ENCODE measurements at places on chromosomes 2 and 18.

DNA sequence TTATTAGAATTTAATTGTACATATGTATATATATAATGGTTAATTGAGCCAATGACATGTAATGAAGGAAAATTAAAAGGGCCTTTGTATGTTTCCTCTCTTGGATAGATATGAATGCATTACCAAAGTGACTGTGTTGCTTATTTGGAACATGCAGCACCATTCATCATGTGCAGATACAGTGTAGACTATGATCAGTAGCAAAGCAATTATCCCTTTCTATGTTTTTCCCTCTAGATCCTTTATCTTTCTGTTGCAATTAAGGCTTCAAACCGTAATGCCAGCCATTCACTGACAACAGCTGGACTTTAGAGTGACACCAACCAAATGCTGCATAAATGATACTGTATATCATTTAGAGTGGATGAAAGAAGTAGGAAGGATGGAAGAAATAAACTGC is 565.2 kb downstream of the NRXN1 start:
- no peak for DNase-seq

DNA sequence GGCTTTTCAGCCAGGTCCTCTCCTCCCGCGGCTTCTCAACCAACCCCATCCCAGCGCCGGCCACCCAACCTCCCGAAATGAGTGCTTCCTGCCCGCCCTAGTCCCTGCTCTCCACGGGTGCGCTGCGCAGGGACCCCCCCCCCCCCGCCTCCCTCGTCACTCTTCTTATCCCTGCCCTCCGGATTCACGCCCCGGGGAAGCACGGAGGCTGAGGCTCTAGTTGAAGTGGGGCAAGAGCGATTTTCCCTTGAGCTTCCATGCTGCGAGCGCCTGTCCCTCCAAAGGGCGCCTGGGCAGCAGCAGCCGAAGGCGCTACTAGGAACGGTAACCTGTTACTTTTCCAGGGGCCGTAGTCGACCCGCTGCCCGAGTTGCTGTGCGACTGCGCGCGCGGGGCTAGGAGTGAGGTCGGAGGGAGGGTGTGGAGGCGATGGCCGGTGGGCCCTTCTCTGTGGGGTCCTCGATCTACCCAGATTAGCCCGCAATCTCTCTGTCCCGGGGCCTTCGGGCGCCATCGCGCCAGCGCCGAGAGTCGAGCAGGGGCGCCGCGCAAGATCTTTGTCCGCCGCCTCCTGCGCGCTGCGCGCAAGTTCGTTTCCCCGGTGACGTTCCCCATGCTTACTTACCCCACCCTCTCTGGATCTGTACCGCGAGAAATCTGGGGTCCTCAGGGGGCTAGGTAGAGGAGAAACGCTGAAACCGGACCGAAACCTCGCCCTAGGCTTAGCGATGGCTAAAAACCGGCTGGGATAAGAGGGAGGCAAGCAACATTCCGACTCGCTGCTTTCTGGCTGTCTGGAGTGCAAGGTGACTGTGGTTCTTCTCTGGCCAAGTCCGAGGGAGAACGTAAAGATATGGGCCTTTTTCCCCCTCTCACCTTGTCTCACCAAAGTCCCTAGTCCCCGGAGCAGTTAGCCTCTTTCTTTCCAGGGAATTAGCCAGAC is 677 bp downstream of the GAD1 start:
- DNase-seq: no peak

GRCh38 chr2:133390156-133390555 is 178.1 kb downstream of the NCKAP5 start:
- no peak for DNase-seq

GRCh38 chr2:231124838-231125568 is at the start of gene HTR2B:
HTR2B (minus strand) TSS chr2:231125042; CDS start chr2:231123764, 1,278 bp downstream.
- DNase-seq: no peak

GRCh38 chr2:138962686-138963085 is 182.5 kb upstream of the NXPH2 start:
- no peak for DNase-seq

DNA sequence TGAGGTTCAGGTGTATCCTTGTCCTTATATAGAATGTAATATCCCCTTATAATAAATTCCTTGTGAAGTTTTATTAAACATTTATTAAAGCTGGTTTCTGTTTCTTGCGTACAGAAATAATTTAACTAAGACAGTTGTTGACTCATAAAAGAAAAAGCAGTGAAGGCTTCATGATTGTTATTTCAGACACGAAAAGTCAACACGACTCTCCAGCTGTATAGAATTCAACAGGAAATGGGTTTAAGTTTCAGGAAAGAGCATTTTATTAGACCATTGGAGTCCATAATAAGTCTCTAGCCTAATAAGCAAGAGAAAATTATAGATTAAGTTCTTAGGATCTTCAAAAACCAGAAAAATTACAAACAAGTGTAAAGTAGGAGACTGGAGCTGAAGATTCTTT is 62.2 kb downstream of the KCNE4 start:
- no peak for DNase-seq

- DNase-seq: no peak
These were observed 111.5 kb upstream of the MEIS1 start for GRCh38 chr2:66323406-66323805.

GRCh38 chr2:58535990-58536389 is 294.9 kb upstream of the FANCL start:
- DNase-seq: no peak

DNA sequence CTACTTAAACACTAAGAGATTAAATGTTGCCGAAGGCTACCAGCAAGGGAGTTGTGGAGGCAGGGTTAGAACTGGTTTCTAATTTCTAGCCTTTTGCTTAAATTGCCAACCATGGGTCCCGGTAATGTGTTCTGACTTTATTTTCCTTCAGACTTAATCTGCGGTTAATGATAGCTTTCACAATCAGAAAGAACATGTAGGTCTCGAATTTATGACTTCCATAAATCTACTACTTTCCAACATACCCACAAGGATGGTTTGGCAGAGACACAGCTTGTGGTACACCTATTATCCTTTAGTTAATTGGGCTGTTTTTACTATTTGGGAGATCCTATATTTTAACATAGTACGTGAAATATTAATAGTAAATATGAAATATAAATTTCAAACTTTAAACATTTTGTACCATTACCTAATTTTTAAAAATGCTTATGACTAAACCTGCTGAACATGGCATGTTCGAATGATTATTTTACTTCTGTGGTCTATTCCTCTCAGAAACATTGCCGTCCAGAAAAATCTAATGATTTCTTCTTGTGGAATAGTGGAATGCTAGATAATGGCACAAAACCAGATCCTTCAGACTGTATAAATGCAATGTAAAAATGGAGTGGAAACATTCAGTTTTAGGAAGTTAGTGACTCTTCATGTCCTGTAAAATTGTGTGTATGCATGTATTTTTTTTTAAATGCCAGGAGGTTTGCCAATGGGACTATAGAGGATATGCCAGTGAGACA is 41.3 kb downstream of the PARD3B start:
- no peak for DNase-seq

- no peak for DNase-seq
These were observed 548.0 kb downstream of the CNTNAP5 start for GRCh38 chr2:124572934-124573634.

DNA sequence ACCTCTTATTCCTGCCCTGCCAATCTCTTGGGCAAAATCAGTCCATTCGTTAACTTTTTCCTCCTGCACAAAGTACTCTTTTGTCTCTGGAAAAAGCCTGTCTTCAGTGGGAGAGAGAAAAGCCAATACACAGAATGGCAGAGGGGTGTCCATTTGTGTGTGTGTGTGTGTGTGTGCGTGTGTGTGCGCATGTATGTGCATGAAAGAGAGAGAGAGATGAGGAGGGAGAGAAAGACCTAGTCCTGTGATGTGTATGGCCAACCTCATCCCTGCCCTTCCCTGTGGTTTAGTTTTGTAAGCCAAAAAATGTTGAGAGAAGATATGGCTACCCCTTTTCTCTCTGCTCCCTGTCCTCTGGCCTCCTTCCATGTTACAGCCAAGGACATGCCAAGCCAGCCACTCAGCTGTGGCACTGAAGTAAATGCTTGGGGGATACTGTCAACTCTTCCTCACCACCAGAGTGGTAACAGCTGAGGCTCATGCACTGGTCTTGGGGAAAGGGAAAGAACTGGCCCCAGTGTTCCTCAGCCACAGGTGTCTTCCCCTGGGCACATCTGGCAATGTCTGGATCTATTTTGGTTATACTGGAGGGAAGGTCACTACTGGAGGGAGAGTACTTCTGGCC is 10.6 kb downstream of the SLC4A5 start:
- no peak for DNase-seq

DNA sequence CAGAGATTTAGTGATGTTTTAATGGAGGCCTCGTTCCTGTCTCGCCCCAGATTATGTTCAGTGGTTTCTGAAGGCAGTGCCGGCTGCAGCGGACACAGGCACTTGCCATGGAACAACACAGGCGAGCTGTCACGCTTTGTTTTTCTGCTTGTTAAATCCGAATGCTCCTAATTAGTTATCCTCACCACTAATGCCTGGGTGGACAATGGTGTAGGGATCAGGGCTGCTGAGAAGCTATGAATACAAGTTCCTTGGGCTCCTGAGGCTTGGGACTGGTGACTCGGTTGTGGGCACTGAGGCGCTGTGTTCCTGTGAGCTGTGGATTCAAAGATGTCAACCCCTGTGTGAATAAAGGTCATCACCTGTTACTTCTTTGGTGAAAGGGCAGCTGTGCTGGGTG is 123.5 kb downstream of the PLEKHM3 start:
- DNase-seq: no peak

- no peak for DNase-seq
These were observed 61.0 kb downstream of the TBC1D8 start for GRCh38 chr2:101089942-101090799.

GRCh38 chr2:171673905-171674304 is 13.4 kb upstream of the DYNC1I2 start:
- DNase-seq: no peak

GRCh38 chr2:136502660-136503059 is 262.7 kb upstream of the THSD7B start:
- no peak for DNase-seq

- no peak for DNase-seq
These were observed 337.2 kb downstream of the NBAS start for GRCh38 chr2:15223887-15224286.

DNA sequence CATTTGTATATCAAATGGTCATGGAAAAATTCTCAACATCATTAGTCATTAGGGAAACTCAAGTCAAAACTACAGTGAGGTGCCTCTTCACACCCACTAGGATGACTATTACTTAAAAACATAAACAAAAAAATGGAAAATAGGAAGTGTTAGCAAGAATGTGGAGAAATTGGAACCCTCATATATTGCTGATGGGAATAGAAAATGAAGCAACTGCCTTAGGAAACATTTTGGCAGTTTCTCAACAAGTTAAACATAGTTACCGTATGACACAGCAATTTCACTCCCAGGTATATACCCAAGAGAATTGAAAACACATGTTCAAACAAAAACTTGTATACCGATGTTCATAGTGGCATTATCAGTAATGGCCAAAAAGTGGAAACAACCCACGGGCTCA is 18.1 kb upstream of the CYP26B1 start:
- no peak for DNase-seq

All from stimulated activated CD4-positive, alpha-beta T cell treated with anti-CD3 and anti-CD28 coated beads, Interleukin-2, amount 100 ng/mL, for 48 hours (primary cell).